ENCODE measurements at places on chromosomes 3 and 15.

DNA sequence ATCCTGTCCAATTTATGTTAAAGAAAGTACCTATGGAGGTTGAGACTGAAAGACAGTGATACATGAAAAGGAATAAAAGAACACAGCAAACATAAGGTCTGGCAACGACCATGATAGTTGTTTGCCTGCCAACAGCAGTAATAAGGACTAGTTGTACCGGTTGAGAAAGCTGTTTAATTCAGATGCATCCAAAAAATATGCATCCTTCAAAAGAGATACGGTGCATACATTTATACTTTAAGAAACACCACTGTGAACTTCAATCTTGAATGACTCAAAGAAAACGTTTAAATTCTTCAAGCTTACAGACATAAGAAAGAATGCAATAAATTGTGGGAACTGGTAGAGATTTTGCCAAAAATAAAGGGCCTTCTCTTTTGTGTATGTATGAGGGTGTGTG is 492.1 kb downstream of the NLGN1 start:
- DNase-seq: peak; percentile 19

DNA sequence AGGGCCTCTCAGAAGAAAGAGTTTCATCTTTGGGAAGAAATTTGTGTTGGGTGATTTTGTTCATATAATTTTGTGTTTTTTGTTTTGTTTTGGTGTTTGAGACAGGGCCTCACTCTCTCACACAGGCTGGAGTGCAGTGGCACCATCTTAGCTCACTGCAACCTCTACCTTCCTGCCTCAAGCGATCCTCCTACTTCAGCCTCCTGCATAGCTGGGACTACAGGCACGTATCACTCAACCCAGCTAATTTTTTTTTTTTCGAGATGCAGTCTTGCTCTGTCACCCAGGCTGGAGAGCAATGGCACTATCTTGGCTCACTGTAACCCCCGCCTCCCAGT is 29.0 kb upstream of the PIK3CB start:
- no peak for DNase-seq

DNA sequence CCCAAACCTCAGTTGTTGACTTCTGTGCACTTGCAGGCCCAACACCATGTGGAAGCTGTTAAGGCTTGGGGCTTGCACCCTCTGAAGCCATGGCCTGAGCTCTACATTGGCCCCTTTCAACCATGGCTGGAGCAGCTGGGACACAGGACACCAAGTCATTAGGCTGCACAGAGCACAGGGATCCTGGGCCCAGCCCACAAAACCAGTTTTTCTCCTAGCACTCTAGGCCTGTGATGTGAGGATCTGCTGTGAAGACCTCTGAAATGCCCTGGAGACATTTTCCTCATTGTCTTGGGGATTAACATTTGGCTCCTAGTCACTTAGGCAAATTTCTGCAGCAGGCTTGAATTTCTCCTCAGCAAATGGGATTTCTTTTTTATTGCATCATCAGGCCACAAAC is 1255.7 kb downstream of the ZPLD1 start:
- DNase-seq: no peak

DNA sequence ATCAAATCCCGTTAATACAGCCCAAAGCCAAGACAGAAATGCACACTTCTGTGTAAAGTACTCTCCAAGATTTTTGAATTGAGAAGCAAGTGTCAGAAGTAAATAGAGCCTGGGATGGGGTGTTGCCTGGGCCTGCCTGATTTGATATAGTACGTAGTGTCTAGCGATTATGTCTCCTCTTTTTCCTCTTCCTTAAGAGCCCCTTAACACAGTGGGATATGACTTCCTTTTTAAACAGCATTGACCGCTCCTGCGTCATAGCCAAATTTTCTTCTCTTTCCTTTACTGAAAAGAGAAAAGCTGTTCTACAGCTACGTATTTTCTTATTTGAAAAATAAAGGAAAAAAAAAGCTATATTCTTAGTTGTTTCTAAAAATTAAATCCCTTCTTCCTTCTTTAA is 97.7 kb downstream of the PLCL2 start:
- no peak for DNase-seq

DNA sequence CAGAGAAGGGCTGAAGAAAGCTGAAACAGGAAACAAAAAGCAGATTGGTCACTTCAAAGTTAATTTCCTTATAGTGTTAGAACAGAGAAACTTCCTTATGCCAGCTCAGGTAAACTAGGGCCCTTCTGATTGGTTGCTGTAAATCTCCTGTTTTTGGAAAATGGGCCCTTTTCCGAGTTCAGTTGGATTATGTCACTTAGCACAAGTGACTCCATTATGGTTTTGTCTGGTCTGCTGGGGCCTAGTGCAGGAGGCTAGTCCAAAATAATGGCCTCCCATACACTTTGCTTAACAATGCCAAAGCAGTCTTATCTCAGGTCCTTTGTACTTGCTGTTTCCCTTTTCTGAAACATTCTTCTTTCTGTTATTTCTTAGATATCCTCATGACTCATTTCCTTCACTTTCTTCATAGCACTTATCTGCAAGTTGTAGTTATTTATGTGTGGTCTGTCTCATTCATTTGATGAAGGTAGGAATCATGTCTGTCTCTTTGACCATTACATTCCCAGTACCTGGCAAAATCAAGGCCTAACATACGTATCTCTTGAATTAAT is 7.7 kb upstream of the DCP1A start:
- DNase-seq: no peak

- no peak for DNase-seq
Observed at GRCh38 chr3:152811974-152812760, 22.8 kb upstream of the P2RY1 start.

- DNase-seq: no peak
Observed at GRCh38 chr3:172125963-172126457, 86.6 kb downstream of the FNDC3B start.

DNA sequence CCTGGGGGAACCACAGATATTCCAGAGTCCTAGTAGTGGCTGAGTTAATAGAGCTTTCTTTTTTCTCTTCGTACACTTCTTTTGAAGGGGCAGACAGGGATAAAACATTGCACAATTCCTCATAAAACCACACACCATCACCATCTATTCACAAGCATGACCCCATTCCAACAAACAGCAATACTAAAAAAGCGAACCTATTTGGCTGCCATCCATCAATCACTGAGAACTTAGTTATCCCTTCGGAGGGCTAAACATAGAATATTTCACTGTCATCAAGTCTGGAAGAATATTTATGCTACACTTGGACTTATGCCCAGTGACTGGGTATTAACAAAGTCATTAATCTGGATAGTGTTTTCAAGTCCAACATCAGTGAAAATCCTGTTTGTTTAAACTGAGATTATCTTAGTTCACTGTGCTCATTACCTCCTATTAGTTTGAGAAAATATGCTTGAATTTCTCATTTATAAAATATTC is 80.3 kb upstream of the PRTG start:
- DNase-seq: no peak

- DNase-seq: no peak
Observed at GRCh38 chr3:76834657-76835056, 205.2 kb upstream of the ROBO2 start.

- DNase-seq: peak; percentile 86
Observed at GRCh38 chr3:141237701-141238521, 6.3 kb downstream of the PXYLP1 start.

DNA sequence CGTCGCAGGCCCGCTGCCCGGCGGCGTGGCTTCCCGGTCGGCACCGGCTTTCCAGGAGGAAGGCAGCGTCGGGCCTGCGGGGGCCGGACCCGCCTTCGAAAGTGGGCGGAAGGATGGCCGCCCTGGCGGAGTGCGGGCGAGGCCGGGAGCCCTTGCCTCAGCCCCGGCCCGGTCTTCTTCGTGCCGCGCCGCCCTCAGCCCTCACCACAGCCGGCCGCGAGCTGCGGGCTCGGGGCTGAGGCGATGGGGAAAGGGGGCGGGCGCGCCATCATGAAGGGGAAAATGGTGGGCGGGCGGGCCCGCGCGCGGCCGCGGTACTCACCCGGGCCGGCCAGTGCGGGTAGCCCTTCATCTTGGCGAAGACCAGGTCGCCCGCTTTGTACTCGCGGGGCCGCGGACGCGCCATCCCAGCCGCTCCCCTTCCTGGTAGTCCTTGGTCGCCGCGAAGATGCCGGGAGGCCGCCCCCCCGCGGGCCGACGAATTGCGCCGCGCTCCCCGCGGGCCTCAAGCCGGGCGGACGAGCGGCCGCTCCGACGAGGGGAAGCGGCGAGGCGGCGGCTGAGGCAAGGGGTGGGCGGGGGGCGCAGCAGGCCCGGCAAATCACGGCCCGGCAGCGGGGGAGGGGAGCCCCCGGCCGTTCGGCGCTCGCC is 489 bp downstream of the HDGFL3 start:
- DNase-seq: peak; percentile 36

DNA sequence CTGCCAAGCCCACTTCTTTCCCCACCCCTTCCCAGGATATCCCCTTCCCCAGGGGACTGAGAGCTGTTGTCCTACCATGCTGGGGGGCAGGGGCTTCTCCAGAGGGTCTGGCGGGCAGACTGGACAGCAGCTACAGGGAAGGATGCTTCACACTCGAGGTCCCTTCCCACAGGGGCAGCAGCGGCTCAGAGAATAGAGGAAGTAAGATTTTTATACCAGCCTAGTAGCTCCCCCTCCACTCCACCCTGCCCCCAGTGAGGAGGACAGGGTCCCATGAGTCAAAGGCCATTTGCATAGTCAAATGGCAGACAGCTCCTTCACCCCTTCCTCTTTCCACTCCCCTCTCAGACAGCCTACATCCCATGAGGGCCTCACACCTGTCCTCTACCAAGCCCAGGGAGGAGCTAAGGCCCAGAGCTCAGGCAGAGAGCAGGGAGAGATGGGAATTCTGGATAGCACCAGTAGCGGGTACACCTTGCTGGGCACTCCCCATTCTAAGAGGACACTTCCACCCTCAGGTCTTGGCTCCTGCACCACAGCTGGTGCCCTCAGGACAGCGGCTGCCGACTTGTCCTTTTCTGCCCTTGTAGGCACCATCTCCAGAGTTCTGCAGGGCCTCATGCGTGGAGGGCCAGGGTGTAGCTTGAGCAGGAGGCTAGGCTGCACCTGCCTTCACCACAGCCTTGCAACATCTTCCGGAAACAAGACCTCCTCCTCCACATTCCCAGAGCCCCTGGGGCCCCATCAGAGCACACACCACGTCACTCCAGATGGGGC is at the start of gene TLR9:
Gene TLR9 (minus strand): TSS at position 194 of the 777 bp plus-strand sequence. CDS start 116 bp downstream, at position 78.
- DNase-seq: no peak

GRCh38 chr3:159919873-159920272 is 68.8 kb upstream of the IL12A start:
- DNase-seq: no peak

DNA sequence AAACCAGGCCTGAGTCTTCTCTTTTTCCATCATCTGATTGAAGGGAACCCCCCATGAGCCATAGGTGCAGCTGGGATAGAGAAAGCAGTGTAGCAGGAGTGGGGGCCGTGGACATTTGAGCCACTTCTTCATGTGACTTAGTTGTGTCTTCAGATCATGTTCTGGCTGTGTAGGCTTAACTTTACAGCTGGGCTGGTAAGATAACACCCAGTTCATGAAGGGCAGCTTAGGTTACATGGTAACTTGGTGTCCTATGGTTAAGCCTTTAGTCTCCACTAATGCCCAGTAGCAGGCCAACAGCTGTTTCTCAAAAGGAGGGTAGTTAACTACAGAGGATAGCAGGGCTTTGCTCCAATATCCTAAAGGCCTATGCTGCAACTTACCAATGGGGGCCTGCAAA is 11.4 kb upstream of the SNRPN start:
- no peak for DNase-seq

DNA sequence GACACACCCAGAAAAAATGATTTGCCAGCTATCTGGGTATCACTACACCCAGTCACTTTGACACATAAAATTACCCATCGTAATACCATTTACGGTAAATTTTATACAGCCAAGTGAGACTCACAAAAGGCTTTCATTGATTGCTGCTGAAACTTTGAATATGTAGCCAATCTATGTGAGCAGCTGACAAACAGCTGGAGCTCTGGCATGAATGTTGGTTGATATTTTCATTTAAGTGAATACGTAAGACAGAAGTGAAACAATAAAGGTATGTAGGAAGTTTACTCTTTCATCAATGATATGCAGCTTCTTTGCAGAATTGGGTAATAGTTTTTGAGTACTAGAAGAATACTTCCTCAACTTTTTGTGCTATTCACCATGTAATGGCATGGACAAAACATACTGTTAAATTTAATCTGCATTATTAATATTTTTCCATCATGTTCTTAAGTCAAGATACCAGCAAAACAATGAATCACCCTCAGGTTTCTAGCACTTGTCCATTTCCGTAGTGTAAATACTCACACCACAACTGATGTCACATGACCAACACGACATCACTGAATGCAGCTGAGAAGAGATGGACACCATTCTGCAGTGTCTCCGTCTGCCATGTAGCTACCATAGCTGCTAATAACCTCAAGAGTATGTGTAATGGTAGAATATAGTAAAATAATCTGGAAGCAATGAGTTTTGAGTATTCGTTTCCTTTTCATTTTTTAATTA is 205.9 kb upstream of the HES1 start:
- DNase-seq: no peak

- no peak for DNase-seq
Observed at GRCh38 chr3:78090382-78090781, 1050.5 kb downstream of the ROBO2 start.

DNA sequence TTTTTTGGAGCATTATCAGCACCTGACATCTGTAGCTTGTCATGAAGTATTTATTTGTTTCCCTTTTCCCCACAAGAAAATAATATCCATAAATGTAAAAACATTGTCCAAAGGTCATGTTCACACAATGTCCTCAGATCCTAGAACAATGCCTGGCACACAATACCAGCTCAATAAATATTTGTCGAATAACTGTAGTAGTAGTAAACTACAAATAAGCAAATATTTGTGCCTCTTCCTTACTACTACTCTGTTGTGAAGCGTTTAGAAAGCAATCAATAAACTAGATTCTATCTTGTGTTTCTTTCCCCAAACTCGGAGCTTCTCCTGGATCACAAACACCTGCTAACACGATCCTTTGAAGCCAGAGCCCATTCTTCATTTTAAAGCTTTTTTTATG is 459.6 kb upstream of the NECTIN3 start:
- DNase-seq: no peak

GRCh38 chr3:178532476-178532875 is 3.8 kb upstream of the KCNMB2 start:
- no peak for DNase-seq

DNA sequence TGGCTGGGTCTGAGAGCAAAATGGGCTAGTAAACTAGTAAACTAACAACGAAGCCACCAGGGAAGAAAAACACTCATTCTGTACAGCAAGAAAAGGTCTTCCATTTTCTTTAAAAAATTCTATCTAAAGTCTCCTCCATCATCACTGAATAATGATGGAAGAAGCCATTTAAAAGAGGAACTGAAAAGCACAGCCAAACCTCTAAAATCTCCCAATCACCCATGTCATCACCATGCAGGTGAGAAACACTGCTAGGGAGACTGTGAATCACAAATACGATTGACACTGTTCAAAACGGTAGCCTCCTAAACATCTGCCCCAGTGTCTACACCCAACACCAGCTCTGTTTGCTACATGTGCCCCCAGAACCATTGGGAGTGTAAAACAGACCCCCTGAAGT is 140.4 kb downstream of the RORA start:
- no peak for DNase-seq

GRCh38 chr3:194058189-194058571 is 77.8 kb upstream of the HES1 start:
- DNase-seq: no peak

GRCh38 chr15:101479851-101480612 is 9.5 kb downstream of the PCSK6 start:
- no peak for DNase-seq

GRCh38 chr3:12316253-12316652 is 27.4 kb downstream of the PPARG start:
- DNase-seq: no peak

Measured in cerebellum (tissue), 4 donors.